ENCODE measurements at places on chromosomes 3 and 15. TPM values are rescaled to one million over a fixed set of nuclear protein-coding genes. Genes with fewer than 3 reads are reported as not detected.

The CFAP161 gene
- total RNA-seq: not detected

The ITIH1 gene
- total RNA-seq: not detected

DNA sequence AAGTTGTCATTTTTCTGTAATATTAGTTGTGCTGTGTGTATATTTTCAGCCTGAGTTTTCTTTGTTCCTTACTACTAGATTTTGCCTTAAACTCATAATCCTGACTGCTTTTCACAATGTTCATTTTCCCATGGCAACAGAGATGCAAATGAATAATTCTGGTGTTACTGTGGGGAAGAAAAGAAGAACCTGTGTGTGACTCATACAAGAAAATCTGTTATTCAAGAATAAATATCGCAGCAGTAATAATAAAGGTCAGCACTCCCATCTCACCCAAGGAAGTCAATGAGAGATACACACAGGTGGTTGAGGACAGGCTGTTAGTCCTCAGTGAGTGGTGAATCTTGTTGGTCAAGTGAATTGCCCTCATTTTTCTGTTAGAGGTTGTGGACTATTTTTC lies 656.6 kb upstream of the NAALADL2 start:
- no peak overlapping the region for H3K4me3 ChIP-seq
- H3K27ac ChIP-seq: no peak overlapping the region
- H3K36me3 ChIP-seq: no peaks in the 10 kb centered on the region
- no peak for DNase-seq
- H3K27me3 ChIP-seq: no peaks in the 10 kb centered on the region

The CHRNA3 gene
- not detected for total RNA-seq

DNA sequence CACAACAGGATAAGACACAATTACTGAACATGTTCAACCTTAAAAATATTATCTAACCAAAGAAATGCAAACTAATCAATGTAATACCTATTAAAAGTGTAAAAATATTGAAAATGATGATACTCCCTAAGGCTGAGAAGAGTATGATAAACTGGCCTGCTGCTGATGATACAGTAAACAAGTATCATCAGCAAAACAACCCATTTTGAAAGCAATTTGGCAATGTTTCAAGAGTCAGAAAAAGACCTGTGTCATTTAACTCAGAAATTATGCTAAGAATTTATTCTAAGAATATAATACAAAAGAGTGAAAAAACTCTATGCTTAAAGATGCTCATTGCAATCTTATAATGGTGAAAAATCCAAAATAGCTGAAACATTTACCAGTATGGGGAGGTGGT lies 22.1 kb downstream of the CCDC191 start:
- DNase-seq: no peak
- H3K36me3 ChIP-seq: no peaks in the 10 kb centered on the region
- H3K27ac ChIP-seq: no peak overlapping the region

DNA sequence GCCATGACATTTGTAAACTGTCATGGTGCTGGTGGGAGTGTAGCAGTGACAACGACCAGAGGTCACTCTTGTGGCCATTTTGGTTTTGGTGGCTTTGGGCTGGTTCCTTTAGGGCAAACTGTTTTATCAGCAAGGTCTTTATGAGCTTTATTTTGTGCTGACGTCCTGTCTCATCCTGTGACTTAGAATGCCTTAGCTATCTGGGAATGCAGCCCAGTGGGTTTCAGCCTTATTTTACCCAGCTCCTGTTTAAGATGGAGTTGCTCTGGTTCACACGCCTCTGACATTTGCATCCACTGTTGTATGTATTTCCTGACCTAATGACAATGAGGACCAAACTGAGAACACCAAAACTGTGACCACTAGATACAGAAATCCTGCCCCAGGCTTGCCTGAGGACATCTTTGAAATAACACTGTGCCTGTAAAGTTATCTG lies 37.6 kb downstream of the RAB8B start:
- H3K36me3 ChIP-seq: peaks cover 8% of the 10 kb centered on the region
- H3K27me3 ChIP-seq: no peaks in the 10 kb centered on the region
- no peak overlapping the region for H3K27ac ChIP-seq
- H3K4me3 ChIP-seq: no peak overlapping the region
- peaks cover 50% of the 10 kb centered on the region for H3K4me1 ChIP-seq

DNA sequence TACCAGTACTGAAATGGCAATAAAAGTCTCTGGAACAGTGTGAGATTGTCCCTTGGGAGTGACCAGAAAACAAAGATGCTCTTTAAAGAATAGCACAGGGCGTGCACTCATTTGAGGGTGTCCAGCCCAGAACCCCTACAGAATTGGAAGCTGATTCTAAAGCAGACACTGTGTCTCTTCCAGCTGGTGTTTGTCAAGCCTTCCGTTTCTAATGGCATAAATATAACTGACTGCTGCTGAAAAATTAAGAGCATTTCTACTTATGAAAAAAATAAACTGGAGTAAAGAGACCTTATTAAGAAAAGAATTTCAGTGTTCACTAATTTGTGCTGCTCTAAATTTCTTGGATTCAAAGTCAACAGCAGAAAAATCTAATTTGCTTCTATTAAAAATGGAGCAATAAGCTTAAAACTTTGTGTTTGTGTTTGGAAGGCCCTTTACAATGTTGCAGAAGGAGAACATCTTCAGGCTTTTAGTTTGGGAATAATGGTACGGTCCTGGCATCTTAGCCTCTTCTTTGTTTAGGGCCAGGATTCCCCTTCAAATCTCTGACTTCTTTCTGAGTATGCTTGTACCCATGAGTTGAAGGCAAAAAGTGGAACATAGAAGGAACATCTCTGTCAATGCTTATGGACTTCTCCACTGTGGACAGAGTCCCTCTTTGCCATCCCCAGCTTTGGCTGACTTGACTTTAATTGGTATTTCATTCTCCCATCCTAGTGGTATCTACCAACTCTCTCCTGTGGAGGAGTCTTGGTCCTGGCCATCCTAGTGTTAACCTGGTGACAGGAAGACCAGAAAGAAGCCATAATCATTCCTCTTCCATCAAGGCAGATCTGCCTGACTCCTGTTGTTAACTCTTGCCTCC lies 65.9 kb downstream of the THSD4 start:
- DNase-seq: no peak
- no peaks in the 10 kb centered on the region for H3K36me3 ChIP-seq
- no peaks in the 10 kb centered on the region for H3K4me1 ChIP-seq
- no peaks in the 10 kb centered on the region for H3K27me3 ChIP-seq
- H3K27ac ChIP-seq: no peak overlapping the region

The FBXW12 gene
- total RNA-seq: not detected

DNA sequence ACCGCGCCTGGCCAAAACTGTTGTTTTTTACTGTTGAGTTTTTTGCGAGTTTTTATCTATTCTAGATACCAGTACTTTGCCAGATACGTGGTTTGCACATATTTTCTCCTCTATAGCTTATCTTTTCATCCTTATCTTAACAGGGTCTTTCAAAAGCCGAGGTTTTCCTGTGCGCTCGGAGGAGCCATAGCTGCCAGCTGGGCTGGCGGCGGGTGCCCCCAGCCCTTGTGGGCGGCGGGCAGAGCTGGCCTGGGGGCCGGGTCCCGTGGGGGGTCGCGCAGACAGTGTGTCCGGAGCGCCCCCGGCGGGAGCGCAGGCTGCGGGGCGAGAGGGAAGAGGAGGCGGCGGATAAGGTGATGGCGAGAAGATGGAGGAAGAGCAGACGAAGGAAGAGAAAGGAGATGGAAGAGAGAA lies 11.1 kb upstream of the EIF4A2 start:
- peak; percentile 11 for DNase-seq
- peaks cover 12% of the 10 kb centered on the region for H3K4me1 ChIP-seq
- no peaks in the 10 kb centered on the region for H3K36me3 ChIP-seq
- H3K27ac ChIP-seq: peak overlapping the region; percentile 61

GRCh38 chr15:93524432-93524831 lies 435.4 kb upstream of the RGMA start:
- DNase-seq: no peak
- no peak overlapping the region for H3K27ac ChIP-seq
- no peak overlapping the region for H3K4me3 ChIP-seq
- no peaks in the 10 kb centered on the region for H3K36me3 ChIP-seq
- no peaks in the 10 kb centered on the region for H3K4me1 ChIP-seq

- no peak overlapping the region for H3K4me3 ChIP-seq
- no peak for DNase-seq
Measured at GRCh38 chr3:160747422-160747821, 8.6 kb upstream of the PPM1L start.

- H3K36me3 ChIP-seq: no peaks in the 10 kb centered on the region
- H3K4me1 ChIP-seq: no peaks in the 10 kb centered on the region
- no peak overlapping the region for H3K4me3 ChIP-seq
- no peak for DNase-seq
- H3K27me3 ChIP-seq: no peaks in the 10 kb centered on the region
Measured at GRCh38 chr3:26484140-26484539, 138.4 kb upstream of the LRRC3B start.

The ZNF35 gene
- total RNA-seq: 5.2 TPM

GRCh38 chr15:22881739-22882440 lies 43.4 kb downstream of the NIPA2 start:
- no peak overlapping the region for H3K27ac ChIP-seq
- peaks cover 7% of the 10 kb centered on the region for H3K36me3 ChIP-seq
- H3K4me1 ChIP-seq: no peaks in the 10 kb centered on the region
- no peaks in the 10 kb centered on the region for H3K27me3 ChIP-seq

DNA sequence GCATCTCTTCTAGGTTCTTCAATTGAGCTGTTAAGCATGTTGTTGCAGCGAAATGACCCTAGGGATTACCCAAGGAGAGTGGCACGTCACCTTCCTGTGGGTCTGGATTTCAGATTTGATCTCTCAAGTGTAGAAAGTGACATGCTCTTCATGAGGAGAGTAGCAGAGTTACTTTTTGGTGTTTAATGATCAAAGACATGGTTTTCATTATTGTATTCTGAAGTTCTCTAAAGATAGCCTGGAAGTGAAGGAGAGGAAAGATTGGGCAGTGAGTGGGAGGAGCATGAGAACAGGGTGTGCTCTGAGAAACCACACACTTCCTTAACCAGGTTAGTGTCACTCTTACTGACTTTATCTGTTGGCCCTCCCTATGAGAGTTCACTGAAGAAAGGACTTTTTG lies 153.6 kb downstream of the AKAP13 start:
- H3K27ac ChIP-seq: no peak overlapping the region
- no peaks in the 10 kb centered on the region for H3K36me3 ChIP-seq
- H3K27me3 ChIP-seq: no peaks in the 10 kb centered on the region
- peak overlapping the region; percentile 7 for H3K4me3 ChIP-seq
- peak; percentile 28 for DNase-seq
- H3K4me1 ChIP-seq: peaks cover 34% of the 10 kb centered on the region

DNA sequence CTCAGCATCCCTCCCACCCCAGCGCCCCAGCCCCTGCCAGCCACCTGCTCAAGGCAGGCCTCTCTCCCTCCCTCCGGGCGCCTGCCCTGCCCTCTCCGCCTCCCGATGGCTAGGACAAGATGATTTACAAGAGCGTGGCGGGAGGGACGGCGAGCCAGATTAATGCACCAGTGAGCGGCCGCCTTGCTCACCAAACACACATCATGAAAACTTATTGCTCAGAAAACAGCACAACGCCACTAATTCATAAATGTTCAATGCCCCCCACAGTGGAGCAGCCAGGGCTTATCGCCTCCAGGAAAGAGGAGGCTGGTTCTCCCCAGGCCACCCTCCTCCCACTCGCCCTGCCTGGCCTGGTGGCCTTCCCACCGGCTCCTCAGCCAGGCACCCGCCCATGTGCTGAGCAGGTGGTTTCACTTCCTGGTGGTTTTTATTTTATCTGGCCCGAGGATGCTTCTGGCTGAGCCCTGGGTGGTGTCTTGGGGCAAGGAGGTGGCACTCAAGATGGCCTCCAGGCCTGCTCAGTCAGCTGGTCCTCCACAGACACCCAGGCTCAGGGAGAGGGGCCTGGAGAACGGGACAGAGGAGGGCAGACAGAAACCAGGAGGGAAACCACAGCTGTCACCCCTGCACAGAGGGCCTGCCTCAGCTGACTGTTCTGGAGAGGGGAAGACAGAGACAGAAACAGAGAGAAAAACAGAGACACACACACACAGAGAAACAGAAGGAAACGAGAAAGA lies 284.9 kb downstream of the UACA start:
- H3K4me3 ChIP-seq: no peak overlapping the region
- DNase-seq: no peak
- H3K4me1 ChIP-seq: peaks cover 50% of the 10 kb centered on the region
- H3K27ac ChIP-seq: no peak overlapping the region
- H3K36me3 ChIP-seq: no peaks in the 10 kb centered on the region

DNA sequence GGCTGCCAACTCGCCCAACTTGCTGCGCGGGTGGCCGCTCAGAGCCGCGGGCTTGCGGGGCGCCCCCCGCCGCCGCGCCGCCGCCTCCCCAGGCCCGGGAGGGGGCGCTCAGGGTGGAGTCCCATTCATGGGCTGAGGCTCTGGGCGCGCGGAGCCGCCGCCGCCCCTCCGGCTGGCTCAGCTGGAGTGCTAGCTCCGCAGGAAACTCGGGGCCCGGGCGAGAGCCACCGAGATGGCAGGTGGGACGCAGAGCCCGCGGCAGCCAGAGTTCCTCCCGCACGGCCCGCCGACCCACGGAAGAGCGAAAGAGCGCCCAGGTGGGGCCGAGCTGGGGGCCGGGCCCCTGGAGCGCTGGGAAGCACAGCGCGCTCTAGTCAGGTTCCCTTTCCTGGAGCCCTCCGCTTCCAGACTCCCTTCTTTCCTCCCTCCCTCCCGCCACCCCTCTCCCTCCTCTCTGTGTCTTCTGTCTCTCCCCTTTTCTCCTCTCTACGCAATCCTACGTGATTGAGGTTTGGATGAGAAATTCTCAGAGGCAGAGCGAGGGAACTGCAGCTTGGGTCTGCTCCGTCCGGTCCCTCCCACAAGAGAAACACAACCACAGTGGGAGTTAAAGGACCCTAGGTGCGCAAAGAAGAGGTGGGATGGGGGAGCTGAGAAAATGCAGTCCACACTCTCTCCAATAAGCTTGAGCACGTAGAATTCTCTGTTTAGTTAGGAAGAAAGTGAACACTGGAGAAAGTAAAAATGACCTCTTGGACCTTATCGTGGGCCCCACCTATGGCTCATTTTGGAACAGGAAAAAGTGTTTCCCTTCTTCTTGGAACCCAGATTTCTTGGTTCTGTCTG lies 317.3 kb downstream of the FGF12 start:
- no peak overlapping the region for H3K27ac ChIP-seq
- no peaks in the 10 kb centered on the region for H3K4me1 ChIP-seq
- no peaks in the 10 kb centered on the region for H3K36me3 ChIP-seq
- H3K27me3 ChIP-seq: no peaks in the 10 kb centered on the region

GRCh38 chr3:190127195-190127594 lies 6.5 kb upstream of the P3H2 start:
- no peaks in the 10 kb centered on the region for H3K36me3 ChIP-seq
- H3K27me3 ChIP-seq: no peaks in the 10 kb centered on the region
- no peak for DNase-seq
- H3K4me1 ChIP-seq: no peaks in the 10 kb centered on the region

The SLC27A2 gene
- 0.75 TPM for total RNA-seq
